Activated CD8-positive, alpha-beta memory T cell treated with anti-CD3 and anti-CD28 coated beads, Interleukin-2, amount 50 U/mL, for 48 hours (primary cell): ENCODE measurements at places on chromosomes 4 and X.

- no peak for DNase-seq
Observed at GRCh38 chr4:4593596-4594284, 51.9 kb upstream of the STX18 start.

DNA sequence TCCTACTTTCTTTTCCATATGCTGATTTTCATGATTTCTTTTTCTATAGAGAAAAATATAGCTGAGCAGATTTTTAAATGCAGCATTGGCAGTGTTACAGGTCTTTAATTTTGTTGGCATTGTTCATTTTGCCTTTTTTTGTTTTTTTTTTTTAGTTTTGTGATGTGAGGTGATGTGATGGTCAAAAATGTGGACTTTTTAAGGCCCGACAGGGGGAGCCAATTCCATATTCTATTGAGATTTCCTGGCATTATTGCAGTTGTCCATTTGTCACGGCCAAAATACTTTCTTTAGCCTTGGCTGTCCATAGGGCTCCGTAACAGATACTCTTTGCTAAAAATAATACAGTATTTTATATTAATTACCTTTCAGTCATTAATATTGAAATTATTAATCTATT lies 47.8 kb downstream of the SLIT2 start:
- DNase-seq = no peak

DNA sequence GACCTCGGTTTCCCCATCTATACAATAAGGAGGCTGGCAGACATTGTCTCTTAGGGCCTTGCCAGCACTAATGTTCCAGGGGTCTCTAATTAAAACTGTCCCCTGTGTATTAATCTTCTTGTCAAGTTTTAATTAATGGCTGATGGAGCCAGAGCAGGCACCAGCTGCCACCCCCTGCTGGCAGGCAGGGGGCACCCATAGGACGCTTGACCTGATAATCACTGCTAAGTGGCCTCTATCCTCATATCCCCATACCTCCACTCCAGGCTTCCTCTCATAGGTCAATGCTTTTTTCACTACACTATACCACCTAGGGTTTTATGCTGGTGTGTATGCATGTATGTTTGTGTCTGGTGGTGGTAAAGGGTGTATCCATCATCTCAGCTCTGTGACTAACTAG lies 89.4 kb downstream of the EFNB1 start:
- DNase-seq = no peak

DNA sequence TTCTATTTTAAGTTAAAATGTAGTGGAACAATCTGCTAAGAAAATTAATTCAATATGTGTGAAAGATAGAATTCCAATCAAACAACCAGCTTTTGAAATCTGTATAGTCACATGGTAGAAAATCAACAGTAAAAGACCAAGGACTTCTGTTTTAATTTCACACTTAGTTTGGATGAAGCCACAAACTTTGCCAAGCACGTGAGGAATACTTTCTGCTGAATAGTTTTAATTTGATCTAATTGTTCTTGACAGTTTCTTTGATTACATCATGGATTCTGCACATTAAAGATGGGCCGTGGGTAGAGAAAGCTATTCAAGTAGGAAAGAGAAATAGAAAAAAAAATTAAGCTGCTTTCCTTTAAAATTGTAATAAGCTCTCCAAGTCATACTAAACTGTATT lies 137.9 kb upstream of the FAM241A start:
- DNase-seq = no peak

GRCh38 chr4:170001011-170001744 lies 25.0 kb downstream of the MFAP3L start:
- DNase-seq = no peak

DNA sequence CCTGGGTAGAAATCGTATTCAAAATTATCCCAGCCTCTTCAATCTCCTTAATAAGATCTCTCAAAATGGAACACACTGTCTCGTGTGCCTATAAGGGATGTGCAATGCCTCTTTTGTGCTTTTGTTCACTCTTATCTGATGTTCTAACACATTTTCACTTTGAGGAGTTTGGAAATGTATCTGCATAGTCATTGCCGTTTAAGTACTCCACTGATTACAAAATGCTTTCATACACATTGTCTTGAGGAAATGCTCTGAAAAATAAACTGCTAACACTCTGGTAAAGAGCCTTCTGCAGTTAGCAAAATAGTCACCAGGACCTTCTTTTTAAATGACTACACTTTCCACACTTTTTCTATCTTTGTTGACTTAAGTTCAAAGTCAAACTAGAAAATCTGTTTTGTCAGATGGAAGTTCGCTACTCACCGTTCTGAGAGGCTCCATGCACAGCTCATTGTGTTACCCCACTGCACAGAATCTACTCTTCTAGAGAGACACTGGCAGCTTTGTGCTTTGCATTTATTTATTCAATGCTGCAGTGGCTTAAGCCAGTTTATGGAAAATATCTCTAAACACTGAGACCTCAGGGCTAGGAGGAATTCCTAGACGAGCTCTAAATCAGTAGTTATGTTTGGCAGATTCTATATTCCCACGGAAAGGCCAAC lies 159.0 kb downstream of the CHIC2 start:
- DNase-seq = no peak

DNA sequence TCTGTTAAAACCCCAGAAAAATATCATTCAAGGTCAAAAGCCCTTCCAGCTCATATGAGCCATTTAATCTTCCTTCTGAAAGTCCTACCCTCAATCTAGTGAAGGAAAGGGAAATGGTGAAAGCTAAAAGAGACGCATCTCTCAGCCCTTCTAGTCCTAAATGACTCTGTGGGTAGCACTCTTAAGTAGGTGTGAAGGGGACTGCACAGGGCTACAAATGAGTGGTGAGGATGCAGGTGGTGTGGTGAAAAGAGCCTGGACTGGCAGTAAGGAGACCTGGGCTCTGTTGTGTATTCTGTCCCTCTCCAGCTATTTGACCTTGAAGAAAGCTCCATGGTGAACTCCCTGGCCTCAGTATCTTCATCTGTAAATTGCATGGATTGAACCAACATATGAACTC lies 671.8 kb upstream of the DIPK2B start:
- no peak for DNase-seq

- DNase-seq = no peak
Observed at GRCh38 chr4:138967313-138967712, 48.3 kb upstream of the NOCT start.

DNA sequence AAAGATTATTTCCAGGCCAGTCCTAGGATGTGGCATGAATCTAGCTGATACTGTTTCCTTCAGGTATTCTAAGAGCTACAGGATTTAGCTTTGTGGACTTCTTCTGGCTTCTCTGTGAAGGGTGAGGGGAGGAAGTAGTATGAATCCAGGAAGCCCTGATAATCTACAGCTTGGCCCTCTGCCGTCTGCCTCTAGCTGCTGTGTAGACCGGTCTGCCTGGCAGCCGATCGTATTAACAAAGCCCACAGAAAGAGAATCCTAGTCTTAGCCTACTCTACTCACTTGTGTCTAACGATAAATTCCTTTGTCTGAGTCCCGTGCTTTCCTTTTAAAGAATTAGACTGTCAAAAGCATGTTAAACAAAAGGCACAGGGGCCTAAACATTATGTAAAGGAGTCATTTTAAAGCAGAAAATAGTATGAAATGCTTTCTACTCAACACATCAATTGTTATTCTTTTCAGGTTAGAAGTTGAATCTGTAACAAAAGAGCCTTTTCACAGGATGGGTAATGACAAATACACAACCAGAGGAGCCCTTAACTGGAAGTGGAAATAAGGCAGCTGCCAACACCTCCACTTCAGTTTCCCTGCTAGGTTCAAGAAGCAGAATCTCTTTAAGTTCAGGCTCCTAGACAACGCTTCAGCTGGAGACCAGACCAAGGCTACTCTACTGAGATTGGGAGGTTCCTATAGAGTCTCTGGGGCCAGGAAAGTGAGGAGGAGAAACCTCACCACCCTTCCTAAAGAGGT lies 48.9 kb upstream of the UCP1 start:
- no peak for DNase-seq

DNA sequence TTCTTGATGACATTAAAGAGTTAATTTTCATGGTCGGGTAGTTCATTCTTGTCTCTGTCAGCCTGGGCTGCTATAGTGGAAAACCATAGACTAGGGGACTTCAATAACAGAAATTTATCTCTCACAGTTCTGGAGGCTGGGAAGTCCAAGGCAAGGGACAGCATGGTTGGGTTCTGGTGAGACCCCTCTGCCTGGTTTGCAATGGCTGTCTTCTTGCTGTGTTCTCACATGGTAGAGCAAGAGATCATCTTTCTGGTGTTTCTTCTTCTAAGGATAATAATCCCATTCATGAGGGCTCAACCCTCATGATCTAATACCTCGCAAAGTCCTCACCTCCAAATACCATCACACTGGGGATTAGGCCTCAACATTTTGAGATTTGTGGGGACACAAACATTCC lies 50.1 kb downstream of the RHOH start:
- peak; percentile 49 for DNase-seq

DNA sequence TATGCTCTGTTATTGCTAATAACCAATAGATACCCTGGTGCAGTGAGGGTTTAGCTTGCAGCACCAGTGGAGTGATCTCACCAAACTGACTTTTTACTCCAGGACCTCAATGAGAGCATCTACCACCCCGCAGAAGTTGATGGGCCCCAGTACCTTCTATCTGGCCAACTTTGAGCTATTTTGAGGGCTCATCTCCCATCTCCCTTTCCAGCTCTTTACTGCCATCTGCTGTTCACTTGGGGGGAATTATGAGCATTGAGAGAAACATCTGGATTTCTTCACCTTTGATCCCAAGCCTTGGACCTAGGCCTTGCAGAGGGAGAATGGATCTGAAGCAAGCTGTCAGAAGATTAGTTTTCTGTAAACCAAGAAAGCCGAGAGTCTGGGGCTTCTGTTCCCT lies 143.6 kb downstream of the TMEM164 start:
- DNase-seq = no peak

DNA sequence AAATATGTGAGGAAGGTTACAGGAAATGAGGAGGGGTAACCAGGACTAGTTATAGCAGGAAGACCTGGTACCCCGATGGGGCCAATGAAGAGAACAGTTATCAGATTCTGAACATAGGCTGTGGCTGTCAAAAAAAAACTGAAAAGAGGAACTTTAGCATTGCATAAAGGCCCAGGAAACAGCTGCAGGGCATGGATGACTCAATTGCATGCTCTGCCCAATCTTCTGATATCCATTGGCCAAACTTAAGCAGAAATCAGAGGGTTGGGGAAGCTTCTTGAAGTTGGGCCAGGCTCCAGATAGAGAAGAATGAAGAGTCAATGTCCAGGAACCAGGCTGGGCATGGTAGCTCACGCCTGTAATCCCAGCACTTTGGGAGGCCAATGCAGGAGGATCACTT lies 1222.4 kb upstream of the PRKX start:
- no peak for DNase-seq

DNA sequence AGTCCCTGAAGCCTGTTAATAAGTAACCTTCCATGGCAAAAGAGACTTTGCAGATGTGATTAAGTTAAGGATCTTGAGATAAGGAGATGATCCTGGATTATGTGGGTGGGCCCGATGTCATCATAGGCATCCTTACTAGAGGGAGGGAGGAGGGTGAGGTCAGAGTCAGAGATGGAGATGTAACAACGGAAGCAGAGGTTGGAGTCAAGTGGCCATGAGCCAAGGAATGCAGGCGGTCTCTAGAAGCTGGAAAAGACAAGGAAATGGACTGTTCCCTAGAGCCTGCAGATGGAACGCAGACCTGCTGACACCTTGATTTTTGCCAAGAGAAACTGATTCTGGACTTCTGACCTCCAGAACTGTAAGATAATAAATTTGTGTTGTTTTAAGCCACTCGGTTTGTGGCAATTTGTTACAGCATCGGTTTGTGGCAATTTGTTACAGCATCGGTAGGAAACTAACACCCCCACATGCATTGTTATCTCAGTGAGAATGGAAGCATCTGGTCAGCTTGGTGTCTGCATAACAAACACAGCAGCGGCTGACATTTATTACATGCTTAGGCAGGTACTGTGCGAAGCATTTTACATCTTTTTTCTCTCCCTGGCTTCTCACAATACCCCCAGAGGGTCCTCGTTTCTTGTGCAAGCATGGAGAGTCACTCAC lies 55.6 kb downstream of the CLDN34 start:
- DNase-seq = no peak

GRCh38 chrX:68286076-68286475 lies 147.2 kb downstream of the OPHN1 start:
- no peak for DNase-seq

GRCh38 chrX:426881-427280 lies 40.2 kb upstream of the PPP2R3B start:
- DNase-seq = no peak

DNA sequence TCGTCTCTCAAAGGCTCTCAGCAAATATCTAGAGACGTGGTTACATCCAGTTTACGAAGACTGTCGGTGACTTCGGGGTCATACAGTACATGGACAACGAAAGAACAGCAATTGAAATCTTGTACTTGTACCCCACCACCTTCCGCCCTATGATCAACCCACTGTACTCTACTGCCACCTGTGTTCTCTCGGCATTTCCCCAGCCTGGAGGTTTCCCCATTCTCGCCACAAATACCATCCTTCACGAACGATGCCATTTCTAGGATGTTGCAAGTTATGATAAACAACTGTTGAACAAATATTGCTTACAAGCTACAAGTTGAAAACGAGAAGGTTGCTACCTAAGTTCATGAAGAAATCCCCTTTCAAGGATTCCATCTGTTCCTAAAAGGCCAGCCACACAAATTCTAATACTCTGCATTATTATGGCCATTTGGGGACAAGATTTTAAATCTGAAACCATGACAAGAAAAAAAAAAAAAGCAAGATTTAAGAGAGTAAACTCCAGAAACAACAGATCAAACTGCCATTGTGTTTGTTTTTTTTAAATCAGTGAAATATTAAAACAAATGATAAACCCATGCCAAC lies 1.6 kb downstream of the APBB2 start:
- DNase-seq = no peak

- DNase-seq = no peak
Observed at GRCh38 chrX:48002319-48002718, 1.5 kb downstream of the ZNF182 start.
